ENCODE measurements at places on chromosomes 2 and 18.
A peak's percentile ranks its signal among the peaks of the same experiment; 100 is the strongest.

DNA sequence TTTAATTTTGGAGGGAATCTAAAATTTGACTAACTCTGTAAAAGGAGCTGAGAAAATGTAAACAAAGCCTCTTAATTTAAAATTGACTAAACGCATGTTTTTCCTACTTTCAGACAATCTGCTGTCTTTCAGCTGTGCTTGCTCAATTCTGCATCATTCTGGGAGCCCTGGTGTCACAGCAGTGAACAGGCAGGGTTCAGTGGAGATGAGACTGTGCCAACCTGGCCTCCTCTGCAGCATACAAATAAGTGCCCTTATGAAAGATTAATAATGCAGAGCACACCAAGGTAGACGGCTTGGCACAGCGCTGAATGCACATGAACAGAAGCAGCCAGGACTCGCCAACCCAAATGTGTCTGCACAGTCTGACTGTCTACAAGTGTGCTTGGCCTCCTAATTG is 222.0 kb upstream of the CHAC2 start:
- no peak for DNase-seq

DNA sequence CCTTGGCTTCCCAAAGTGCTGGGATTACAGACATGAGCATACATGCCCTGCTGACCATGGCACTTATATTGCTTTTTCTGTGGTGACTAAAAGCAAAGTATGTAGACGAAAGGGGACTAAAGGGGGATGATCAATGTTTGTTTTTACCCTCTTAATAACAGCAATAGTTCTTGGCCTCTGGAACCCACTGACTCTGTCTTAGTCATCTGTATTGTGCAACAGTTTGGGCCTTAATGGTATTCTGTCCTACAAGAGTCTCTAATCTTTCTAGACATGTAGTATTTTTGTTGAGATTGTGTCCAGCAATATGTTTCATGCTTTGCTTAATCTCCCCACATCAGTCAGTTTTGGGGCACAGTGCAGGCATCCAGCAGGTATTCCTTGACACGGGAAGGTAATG is 359.9 kb upstream of the FANCL start:
- DNase-seq, result no peak

DNA sequence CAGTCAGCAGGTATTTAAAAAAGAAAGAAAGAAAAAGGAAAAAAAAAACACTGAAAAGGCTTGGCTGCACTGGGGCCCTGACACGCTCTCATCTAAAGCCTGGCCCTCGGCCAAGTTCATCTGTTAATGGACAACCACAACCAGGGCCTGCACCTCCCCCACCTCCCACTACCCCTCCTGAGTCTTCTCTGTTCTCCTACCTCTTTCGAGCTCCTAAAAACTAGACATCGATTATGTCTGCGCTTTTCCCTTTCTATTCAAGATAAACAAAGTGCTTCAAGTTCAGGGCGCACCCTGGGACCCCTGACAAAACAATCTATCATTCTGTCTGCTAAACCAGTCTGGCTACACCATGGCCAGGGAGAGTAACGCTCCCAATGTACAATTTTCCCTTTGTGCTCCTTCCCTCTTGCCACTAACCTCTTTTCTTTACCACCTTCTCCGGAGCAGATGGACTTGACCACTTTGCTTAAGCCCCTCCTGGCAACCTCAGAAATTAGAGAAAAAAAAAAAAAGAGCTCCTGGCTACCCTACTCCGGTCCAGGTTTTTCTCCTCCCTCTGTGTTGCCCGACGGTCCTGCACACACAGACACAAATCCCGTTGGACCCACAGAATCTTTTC is 22.7 kb downstream of the BCL11A start:
- DNase-seq, result peak; percentile 41

- no peak for DNase-seq
Observed at GRCh38 chr18:59067873-59068272, 71.8 kb upstream of the SEC11C start.

GRCh38 chr18:26630596-26630995 is 82.2 kb upstream of the KCTD1 start:
- DNase-seq, result no peak

DNA sequence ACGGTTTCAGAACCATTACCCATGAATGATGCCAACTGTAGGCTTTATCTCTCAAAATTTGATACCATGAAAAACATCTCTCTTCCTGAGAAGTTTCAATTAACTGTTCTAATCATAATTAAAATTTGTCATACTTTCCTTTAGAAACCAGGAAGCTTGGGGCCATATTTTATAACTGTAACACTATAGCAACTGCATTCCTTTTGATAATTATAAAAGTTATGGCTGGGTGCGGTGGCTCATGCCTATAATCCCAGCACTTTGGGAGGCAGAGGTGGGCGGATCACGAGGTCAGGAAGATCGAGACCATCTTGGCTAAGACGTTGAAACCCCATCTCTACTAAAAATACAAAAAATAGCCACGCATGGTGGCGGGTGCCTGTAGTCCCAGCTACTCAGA is 70.6 kb downstream of the DNAH7 start:
- DNase-seq, result no peak

- DNase-seq, result no peak
Observed at GRCh38 chr2:172251231-172251630, 148.5 kb upstream of the DLX2 start.

- DNase-seq, result no peak
Observed at GRCh38 chr18:34222307-34223163, 2.2 kb downstream of the NOL4 start.

DNA sequence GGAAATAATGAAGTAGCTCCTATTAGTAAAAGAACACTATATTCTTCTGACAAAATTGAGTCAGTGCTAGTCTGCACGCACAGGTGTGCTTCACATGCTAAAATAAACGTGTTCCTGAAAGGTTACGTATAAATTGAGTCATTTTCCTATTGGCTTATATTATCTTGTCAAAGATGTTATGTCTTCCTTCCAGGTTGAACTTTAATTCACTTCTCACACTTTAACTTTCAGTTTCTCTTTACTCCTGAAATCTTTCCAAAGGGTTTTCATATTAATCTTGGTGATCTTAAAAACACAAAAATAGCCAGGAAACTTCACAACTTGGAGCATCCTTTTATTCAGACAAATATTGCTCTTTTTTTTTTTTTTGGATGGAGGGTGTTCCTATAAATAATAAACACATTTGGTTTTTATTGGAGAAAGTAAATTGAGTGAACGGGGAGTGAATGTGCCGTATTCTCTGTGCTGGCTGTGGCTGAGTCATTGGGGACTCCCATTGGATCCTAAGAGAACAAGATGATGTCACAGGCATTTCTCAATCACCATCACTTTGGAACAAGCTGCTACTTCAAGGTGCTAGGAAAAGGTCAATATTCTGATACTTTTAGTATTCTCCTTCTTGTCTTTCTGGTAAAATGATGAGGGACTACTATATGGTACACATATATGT is 150.2 kb upstream of the SPATS2L start:
- no peak for DNase-seq

GRCh38 chr2:33038799-33039198 is 92.0 kb downstream of the LTBP1 start:
- no peak for DNase-seq

- DNase-seq, result no peak
Observed at GRCh38 chr2:27175330-27175729, 26.5 kb downstream of the TCF23 start.

All from Kasumi-1 (cell line).